ENCODE measurements at places on chromosomes 6 and 20.

GRCh38 chr6:43736844-43737243, 33.2 kb upstream of the VEGFA start:
- DNase-seq = no peak

- DNase-seq = no peak
These were observed 161.0 kb upstream of the PRND start for GRCh38 chr20:4560667-4561066.

GRCh38 chr20:53088786-53089185, 116.6 kb downstream of the TSHZ2 start:
- no peak for DNase-seq

GRCh38 chr6:27143474-27144026, 104.0 kb upstream of the PRSS16 start:
- DNase-seq = no peak

DNA sequence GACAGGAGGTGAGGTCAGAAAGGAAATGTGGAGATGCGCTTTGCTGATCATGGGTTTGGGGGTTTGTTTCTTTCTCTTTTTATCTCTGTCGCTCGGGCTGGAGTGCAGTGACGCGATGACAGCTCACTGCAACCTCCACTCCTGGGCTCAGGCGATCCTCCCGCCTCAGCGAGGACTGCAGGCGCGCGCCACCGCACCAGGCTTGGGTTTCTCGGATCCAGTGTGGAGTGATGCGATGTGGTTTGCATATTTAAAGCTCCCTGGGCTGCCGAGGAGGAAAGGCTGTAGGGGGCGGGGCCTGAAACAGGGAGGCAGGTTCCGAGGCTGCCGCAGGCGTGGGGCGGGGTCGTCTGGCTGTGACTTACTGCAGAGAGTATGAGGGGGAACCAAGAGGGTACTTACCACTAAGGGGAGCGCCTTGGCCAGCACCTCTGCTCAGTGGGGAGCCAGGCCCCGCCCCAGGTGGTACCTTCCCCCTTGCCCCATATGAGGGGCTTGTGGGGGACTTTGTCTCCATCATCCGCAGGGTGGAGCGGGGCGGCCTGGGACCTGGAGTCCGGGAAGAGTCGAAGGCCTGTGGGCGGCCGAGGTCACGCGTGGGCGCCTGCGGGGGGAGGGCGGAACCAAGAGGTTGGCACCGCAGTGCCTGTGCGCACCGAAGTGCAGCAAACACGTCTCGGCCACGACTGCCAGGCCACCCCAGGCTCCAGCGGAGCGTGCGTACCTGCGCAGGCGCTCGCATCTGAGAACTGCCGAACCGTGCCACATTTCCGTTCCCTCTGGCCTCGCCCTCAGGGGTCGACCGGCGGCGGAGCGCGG, 12.7 kb upstream of the BAK1 start:
- peak; percentile 79 for DNase-seq

- DNase-seq = no peak
These were observed 472.3 kb downstream of the MMUT start for GRCh38 chr6:48990739-48991138.

DNA sequence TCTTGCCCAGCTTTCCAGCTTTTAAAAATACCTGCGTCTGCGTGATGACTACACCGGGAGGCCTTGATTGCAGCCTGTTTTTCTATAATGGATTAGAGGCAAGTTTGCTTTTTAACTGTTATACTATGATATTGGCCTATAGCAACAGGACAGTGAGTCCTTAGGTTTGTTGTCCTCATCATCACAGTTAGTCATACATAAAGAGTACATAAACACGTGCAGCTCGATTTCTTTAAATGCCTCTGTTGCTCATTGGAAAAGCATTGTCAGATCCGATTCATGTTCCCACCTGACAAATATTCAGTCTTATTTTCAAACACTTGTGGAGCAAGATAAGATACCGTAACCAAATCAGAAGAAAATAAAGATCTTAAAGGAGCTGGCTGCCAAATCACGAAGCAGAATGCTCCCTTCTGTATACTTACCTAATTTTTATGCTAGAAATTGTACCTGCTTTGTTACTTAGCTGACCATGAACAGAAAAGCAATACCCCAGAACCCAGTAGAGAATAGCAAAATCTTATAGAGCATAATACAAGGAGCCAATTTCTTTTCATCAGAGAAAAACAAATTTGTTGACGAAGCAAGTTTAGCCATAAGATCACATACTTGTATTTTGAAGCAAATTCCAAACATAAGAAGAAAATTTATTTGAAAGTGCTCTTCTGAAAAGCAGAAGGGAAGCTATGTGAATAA, 100.4 kb downstream of the TMEM200A start:
- DNase-seq = no peak

GRCh38 chr6:109693111-109693510, 2.0 kb downstream of the FIG4 start:
- no peak for DNase-seq

GRCh38 chr6:96467814-96468213, 53.8 kb upstream of the UFL1 start:
- DNase-seq = no peak

- no peak for DNase-seq
These were observed 52.0 kb downstream of the ITCH start for GRCh38 chr20:34415079-34415478.

DNA sequence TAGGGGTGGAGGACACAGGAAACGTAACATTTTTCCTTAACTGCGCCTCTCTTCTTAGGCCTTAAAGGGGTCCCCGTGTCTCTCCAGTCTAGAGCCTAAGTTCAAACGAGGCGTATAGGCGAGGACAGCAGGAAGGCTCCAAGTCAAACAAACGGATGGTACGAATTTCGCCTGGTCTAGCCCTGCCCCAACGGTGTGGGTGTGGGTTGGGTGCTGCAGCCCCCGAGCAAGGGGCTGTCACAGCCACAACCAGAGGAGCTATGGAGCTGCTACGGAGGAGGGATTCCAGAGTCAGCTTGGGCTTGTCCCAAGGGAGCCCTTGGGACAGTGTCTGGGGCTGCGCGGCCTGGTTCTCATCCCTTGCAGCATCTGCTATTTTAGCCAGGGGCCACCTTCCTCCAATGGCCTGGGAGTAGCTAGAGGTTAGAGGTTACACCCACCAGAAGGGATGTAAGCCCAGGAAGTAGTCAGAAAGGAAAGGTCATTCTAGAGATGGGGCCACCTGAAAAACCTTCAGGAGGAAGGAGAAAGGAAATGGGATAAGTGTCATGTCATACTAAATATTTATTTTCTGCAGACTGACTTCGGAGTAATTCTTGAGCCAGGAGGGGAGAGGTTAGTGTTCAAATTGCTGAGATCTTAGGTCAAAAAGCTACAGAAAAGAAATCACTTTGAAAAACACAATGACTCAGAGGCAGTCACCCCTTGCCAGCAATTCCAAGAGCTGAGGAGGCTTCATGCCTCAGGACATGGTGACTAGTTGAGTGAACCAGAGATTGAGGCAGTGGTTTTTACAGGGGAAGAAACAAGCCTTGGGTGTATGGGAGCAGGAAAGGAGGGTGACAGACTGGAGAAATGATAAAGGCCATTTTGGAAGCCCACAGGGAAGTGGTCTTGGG, 21.7 kb downstream of the VPS52 start:
- DNase-seq = peak; percentile 32

DNA sequence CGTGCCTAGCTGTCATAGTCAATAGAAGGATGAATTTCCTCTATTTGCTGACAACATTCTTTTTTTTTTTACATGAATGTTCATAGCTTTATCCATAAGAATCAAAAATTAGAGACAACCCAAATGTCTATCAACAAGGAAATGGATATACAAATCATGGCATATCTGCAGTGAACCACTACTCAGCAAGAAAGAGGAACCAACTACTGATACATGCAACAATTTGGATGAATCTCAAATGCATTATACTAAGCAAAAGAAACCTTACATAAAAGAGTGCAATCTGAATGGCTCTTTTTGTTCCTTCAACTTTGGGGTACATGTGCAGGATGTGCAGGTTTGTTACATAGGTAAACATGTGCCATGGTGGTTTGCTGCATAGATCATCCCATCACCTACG, 17.7 kb upstream of the MCM9 start:
- DNase-seq = no peak

- DNase-seq = no peak
These were observed 38.3 kb upstream of the ID1 start for GRCh38 chr20:31566658-31567379.

- no peak for DNase-seq
These were observed 131.1 kb downstream of the OPRM1 start for GRCh38 chr6:154170106-154170505.
